ENCODE measurements at places on chromosomes 2 and 18.
A peak's percentile ranks its signal among the peaks of the same experiment; 100 is the strongest.

- no peak for DNase-seq
Measured at GRCh38 chr2:190649035-190649797, at the start of gene NAB1. TSS of gene NAB1 (plus strand) at chr2:190649083. CDS start at chr2:190659177, 10,094 bp downstream.

- no peak for DNase-seq
Measured at GRCh38 chr2:23564615-23564960, 179.6 kb downstream of the KLHL29 start.

- DNase-seq: no peak
Measured at GRCh38 chr2:101151146-101151858, at the start of gene TBC1D8. TSS of gene TBC1D8 (minus strand) at chr2:101151382. CDS start at chr2:101151253, 129 bp downstream.

- DNase-seq: no peak
Measured at GRCh38 chr2:197315371-197315770, 4.8 kb upstream of the ANKRD44 start.

GRCh38 chr2:149463328-149464002 is 124.1 kb downstream of the MMADHC start:
- no peak for DNase-seq

- no peak for DNase-seq
Measured at GRCh38 chr2:11499081-11499743, 33.3 kb upstream of the E2F6 start.

- DNase-seq: peak; percentile 66
Measured at GRCh38 chr2:173402405-173402974, 47.8 kb downstream of the CDCA7 start.

- DNase-seq: no peak
Measured at GRCh38 chr18:59696311-59697235, 650 bp downstream of the CCBE1 start.

- DNase-seq: no peak
Measured at GRCh38 chr2:43294973-43295603, 68.7 kb upstream of the ZFP36L2 start.

GRCh38 chr18:47174545-47175116 is 1.5 kb downstream of the IER3IP1 start:
- no peak for DNase-seq

- DNase-seq: no peak
Measured at GRCh38 chr2:187372213-187372612, 75.8 kb downstream of the CALCRL start.

GRCh38 chr2:88074854-88075292 is 7.2 kb downstream of the SMYD1 start:
- no peak for DNase-seq
